Renal cortex interstitium (tissue), 15 donors: ENCODE measurements at places on chromosomes 5 and 9.
A peak's percentile ranks its signal among the peaks of the same experiment; 100 is the strongest.

GRCh38 chr5:135537271-135537670, 1.5 kb upstream of the NEUROG1 start:
- DNase-seq = no peak

DNA sequence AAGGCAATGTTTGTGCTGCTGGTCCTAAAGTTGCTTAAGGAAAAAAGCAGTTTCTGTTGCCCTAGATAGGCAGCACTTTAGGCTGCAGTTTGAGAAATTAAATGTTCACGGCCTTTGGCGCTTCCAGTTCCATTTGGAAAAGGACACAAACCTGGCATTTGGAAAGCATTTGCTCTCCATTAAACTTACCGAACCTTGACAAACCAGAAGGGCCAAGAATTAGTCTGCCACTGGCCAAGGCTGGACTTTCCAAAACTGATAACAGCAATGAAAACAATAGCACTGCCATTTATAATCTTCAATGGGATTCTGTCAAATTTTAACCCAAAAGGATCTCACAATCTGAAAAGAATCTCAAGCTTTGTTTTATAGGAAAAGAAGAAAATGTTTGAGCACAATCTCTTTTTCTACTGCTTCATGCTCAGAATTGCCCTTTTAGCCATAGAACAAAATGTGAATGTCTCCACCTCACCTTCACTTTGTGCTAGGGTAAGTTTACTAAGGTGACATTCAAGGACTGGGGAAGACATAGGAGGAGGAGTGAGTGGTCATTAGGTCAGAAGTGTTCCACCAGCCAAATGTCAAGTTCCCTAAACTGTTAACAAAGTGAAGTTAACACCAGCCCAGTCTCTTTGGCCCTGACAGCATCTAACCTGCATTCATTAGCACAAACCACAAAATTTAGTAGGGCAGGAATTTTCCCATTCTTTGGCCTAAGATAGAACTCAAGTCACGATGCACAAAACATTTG, 583.4 kb upstream of the DMAC1 start:
- no peak for DNase-seq

DNA sequence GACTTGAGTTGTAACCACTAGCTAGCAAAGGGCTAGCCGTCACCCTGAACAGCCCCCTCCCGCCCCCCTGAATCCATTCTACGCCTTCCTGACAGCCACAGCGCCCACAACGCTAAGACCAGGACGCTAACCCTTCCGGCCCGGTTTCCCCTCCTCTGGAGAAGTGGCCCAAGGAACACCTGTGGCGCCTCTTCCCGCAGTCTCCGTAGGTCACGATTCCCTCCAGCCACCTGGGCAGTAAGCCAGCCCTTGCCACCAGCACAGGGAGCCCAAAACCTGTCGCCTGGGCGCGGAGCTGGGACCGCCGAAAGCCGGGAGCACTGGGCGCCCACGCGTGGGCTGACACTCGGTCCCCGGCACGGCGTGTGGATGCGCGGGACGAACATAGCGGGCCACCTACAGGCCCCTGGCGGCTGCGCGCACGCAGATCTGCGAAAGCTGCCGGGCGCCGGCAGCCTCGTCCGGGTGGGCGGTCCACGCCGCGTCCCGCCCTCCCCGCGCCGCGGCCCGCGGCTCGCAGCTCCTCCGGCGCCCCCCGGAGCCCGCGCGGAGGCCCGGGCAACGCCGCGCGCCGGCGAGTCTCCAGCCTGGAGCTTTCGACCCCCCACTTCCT, 596 bp downstream of the IRF1 start:
- no peak for DNase-seq

DNA sequence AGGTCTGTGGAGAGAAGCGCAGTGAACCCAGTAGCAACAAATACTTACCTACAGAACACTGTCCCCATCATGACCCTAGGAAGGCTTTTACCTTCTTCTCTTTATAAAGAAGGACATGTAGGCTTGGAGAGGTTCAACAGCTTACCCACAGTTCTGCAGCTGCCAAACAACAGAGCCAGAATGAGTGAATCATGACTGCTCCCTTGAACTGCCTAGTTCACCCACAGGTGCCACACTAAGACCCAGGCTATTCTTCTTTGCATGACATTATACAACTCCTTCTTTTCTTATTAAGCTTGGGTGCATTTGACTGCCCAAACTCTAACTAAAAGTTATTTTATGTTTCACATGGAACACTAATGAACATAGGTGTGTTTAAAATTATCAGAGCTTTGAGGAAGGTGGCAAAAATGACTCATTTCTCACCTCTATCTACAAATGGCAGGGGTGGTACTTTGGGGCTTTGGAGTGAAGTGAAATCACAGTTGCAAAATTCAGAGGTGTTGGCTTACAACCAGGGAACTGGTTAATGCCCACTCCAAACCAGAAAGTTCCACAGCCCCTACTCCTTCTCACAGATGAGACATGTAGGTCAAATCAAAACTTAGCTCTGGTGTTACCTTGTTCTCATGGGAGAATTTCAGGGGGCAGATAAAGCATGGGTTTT, 201.6 kb downstream of the SEMA6A start:
- DNase-seq = no peak

DNA sequence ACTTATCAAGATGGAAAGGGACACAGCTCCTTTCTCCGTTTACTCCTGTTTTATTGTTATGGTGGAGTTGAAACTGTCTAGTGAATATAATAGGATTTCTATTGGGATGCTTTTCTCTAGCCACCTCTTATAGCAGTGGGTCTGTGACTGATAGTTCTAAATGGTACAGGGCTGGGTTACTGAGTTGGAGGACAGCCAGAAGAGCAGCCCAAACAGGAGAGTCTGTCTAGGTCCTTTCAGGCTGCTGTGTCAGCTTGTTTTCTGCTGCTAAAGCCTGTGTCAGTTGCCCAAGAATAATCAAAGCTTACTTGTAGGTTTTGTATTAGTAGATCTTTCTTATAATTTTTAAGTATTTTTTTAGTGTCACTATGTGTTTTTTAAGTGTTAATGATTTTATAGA, 356.0 kb upstream of the SEMA6A start:
- no peak for DNase-seq

DNA sequence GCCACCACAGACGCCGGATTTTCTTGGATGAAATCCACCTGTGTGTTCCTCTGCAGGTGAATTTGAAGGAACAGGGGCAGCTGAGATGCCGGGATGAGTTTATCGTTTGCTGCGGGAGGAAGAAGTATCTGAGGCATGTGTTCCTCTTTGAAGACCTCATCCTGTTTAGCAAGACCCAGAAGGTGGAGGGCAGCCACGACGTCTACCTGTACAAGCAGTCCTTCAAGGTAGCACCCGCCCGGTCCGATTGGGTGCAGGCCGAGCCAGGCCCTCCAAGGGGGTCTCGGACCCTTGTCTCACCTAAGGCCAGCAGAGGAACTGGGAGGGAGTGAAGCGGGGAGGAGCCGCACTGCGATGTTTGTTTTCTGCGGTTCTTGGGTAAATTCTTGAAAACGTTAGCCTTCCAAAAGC, 18.4 kb upstream of the LRRC14B start:
- no peak for DNase-seq

- no peak for DNase-seq
Observed at GRCh38 chr9:36396985-36397384, 3.1 kb downstream of the RNF38 start.

DNA sequence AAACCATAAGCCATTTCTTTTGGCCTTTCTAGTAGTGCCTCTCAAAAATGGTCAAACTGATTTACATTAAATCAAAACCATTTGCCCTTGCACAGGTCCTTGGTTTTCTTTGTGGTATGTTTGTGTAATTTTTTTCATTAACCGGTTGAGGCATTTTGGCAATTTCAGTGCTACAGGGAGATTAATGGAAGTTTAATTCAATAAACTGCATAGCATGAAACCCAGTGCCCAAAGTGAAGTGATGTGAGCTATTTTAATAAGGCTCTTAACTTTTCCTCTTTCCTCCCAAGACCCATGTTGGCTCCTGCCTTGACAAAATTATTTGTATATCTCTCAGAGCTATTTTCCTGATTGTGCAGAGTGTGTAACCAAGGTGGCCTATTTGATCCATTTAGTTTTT, 326.2 kb upstream of the SEMA6A start:
- no peak for DNase-seq

GRCh38 chr5:169421677-169422076, 120.7 kb upstream of the SLIT3 start:
- DNase-seq = no peak

- DNase-seq = no peak
Observed at GRCh38 chr5:16975950-16976624, 40.0 kb upstream of the MYO10 start.

DNA sequence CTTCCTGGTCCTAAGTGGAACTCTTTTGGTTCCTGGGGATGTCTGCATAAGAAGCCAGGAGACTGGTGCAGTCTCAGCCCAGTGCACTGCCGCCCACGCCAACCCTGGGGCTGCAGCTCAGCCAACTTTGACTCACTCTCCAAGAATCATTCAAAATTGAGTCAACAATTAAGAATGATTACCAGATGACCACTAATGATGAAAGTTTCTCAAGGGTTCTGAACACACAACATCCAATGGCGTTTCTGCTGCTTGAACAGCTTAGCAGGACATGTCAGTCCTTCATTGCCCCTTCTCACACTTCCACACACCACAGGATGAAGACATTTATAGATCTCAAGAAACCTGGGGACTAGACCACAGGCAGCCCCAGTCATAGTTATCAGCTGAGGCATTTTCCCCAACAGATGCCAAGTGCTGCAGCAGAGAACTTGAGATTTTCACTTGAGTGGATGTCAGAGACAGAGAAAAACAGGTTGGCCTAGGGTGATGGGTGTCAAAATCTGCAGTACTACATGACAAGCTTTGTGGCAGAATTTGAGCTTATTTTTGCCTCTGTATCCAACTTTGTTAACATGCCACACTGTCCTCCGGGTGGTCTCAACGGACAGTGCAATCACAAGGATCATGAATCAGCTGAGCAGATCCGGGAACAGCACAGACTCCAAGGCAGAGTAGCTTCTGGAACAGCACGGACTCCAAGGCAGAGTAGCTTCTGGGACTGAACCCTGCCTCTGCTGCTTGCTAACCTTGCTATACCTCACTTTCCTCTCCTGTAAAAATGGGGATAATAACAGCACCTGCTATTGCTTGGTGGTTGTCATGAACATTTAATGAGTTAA, 356.1 kb downstream of the SPOCK1 start:
- DNase-seq = no peak

GRCh38 chr9:89225587-89225986, 47.0 kb upstream of the SHC3 start:
- DNase-seq = no peak

GRCh38 chr9:7201196-7201595, 443.4 kb downstream of the KDM4C start:
- DNase-seq = no peak

DNA sequence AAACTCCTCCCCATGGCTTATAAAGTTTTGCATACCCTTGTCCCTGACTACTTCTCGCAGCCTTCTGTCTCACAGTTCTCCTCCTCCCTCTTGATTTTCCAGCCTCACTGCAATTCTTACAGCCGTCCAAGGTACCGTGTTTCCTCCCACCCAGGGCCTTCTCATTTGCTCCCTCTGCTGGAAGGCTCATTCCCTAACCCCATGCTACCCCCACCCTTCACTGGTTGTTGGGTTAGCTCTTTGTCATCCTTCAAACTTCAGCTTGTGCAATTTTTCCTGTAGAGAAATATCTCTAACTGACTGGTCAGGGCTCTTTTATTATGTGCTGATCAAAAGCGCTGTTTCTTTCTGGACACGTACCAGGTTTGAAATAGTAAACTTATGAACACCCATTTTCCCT, 329.2 kb downstream of the EBF1 start:
- DNase-seq = no peak

DNA sequence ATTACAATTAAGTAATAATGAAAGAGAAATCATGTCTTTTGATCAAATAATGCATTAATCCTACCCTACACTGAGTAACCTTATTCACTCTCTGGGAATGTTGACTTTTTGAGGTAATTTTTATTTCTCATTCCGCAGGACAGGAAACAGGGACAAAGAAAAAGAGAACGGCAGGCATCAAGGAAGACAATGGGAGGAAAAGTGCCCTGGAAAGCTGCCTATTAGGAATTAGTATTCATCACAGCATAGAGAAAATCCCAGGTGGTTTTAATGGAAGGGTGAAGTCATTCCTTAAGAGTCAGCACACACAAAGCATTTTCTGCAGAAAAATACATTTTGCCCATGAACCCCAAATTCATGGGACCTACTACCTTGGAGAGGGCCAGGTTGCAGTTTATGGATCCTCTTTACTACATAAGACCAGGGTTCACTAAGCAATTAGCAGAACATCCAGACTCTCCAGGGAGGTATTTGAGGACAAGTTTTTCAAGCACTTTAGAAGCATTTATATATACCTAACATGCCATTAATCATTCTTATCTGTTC, 9.4 kb downstream of the FSTL4 start:
- DNase-seq = no peak

DNA sequence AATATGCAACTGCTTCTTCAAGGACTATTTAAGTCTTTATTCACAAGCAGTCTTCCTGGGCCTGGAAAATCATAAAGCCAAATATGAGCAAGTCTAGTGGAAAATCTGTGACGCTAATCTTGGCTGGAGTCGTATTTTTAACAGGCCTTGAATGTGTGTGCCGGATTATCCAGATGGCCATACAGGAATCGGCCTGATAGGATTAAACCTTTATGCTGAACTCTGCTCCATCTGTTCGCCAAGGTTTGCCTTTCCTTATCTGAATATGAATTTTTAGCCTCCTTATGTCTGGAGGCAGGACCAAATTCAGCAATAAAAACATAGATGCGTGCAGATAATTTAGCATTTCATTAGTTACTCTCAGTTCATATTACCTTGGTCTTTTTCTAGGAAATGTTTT, 294.5 kb downstream of the EBF1 start:
- DNase-seq = no peak

- no peak for DNase-seq
Observed at GRCh38 chr9:120366644-120367019, 213.3 kb downstream of the CDK5RAP2 start.

DNA sequence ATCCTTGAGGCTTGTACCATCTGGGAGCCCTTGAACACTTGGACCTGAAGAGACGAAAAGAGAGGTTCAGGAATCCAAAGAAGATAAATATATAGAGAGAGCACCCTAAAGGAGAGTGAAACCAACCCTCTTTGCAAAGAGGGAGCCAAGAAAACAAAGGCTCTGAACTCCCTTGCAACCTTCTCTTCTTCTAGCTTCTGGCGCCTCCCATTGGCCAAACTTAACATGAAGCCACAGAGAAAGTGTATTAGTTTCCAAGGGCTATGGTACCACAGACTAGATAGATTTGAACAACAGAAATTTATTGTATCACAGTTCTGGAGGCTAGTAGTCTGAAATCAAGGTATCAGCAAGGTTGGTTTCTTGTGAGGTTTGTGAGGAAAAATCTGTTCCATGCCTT, 175.1 kb downstream of the HCN1 start:
- DNase-seq = peak; percentile 0

DNA sequence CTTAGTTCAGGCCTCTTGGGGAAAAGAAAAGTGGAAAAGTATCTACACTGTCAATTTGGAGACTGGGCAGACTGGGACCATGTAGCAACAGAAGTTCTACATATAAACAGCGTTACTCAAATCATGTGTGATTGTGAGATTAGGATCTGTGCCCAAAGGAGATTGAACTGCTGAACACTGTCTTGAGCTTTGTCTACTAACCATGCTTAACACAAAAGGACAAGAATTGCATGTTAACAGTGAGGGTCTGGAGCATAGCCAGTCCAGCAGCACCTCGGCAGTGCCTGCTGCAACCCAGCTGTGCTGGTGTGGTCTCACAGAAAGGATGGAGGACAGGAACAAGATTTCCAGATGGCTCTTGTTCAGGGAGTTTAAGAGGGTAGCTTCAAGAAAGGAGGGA, 5.7 kb downstream of the PAM start:
- DNase-seq = no peak

GRCh38 chr5:9544056-9544455, 1.8 kb downstream of the SEMA5A start:
- no peak for DNase-seq

- no peak for DNase-seq
Observed at GRCh38 chr9:18722882-18723281, 248.9 kb downstream of the ADAMTSL1 start.
